ENCODE measurements at places on chromosomes 7 and 10. TPM values are rescaled to one million over a fixed set of nuclear protein-coding genes. Genes with fewer than 3 reads are reported as not detected.

DNA sequence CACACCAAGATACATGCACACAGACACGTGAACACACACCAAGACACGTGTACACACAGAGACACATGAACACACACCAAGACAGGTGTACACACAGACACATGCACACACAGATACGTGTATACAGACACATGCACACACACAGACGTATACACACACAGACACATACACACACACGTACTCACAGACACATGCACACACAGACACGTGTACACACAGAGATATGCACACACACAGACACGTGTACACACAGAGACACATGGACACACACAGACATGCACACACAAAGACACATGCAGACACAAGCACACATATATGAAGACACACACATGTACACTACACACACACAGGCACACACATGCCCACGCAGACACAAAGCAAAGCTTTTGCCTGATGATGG, 134.6 kb downstream of the TCERG1L start:
- peak; percentile 14 for DNase-seq

Gene MMD2
- total RNA-seq: not detected

DNA sequence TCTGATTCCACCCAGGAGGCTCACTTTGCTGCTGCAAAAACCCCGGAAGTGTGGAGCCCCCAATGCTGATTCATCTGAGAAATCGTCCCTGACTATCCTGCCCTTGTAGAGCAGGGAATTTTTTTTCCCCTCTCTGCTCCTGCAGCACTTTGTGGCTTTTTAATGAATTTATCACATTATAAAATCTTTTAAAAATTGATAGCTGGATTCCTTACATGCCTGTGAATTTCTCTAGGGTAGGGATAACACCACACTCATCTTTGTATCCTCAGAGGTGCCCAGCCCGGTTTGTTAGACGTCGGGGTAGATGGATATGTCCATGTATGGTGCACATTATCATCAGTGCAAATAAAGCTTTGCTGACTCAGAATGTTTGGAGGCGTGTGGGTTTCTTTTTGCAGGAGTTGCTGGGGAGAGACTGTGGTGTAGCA, 185.7 kb downstream of the STK31 start:
- no peak for DNase-seq

Gene GRM3
- total RNA-seq: not detected

GRCh38 chr7:22639396-22639795, 87.6 kb upstream of the IL6 start:
- no peak for DNase-seq

All from mesothelial cell of epicardium (in vitro differentiated cells).